ENCODE measurements at places on chromosomes 5 and 9.

- no peak for DNase-seq
Measured at GRCh38 chr5:122164831-122165558, 35.6 kb downstream of the ZNF474 start.

DNA sequence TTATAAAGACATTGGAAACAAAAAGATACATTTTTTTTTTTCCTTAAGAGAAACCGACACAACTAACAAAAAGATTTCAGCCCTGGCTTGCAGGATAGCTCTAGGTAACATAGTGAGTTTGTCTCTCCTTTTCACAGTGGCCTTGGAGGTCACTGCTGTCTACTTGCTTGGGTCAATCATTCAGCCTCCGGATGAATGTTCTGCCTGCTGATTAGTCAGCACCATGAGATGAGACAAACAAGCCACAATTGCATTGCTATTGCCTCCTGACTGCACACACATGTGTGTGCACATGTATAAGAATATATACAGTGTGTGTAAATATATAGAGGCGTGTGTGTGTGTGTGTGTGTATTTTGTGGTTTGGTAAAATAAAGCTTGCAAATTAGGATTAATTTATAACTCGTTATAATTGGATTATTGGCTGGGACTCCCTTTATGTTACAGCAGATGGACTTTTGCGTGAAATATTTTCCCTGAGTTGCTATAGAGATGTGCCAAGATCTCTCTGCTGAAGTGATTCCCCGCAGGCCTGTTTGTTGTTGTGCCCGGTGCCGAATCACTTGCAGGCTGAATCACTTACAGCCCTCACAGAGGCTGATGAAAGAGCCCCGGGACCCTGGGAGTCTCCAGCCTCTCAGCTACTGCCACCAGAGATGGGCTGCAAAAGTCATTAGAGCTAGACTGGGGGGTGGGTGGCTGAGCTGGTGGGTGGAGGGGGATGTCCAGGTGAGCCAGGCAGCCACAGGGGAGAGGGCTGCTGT lies 161.2 kb downstream of the FGF18 start:
- DNase-seq = no peak

- DNase-seq = no peak
Measured at GRCh38 chr5:74072646-74073045, 446.6 kb downstream of the ARHGEF28 start.

DNA sequence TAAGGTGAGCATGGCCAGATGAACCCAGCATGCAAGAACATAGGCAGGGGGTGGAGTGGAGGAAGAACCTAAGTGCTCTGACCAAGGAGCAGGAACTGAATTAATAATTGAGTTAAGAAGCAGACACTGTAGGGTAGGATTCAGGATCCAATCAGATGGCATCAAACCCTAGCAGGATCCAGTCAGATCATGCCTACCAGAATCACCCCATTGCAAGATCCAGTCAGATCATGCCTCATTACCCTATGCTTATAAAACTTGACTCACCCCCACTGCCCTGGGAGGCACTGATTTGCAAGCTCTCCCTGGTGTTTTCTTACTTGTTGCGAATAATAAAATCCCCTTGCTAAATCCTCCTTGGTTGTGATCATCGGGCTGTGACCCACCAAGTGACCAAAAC lies 19.7 kb downstream of the TUSC1 start:
- DNase-seq = no peak

DNA sequence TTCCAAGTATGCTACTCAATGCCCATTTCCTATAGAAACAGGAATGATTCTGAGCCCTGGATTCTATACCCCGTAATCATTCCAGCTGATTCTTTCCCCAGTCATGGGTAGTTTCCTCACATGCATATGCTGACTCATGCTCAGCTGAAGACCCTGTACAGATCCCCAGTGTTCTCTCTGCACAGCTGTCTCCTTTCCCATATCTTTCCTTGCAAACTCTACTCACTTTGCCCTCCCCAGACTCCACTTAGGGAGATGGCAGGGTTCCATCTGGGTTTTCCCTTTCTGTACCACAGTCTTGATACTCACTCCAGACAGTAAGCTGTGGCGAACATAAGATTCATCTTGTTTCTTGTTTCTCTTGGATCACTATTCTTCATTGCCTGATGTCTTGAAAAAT lies 357.6 kb downstream of the RAB3C start:
- no peak for DNase-seq

- DNase-seq = peak; percentile 31
Measured at GRCh38 chr9:93575796-93576257, 557 bp upstream of the PHF2 start.

DNA sequence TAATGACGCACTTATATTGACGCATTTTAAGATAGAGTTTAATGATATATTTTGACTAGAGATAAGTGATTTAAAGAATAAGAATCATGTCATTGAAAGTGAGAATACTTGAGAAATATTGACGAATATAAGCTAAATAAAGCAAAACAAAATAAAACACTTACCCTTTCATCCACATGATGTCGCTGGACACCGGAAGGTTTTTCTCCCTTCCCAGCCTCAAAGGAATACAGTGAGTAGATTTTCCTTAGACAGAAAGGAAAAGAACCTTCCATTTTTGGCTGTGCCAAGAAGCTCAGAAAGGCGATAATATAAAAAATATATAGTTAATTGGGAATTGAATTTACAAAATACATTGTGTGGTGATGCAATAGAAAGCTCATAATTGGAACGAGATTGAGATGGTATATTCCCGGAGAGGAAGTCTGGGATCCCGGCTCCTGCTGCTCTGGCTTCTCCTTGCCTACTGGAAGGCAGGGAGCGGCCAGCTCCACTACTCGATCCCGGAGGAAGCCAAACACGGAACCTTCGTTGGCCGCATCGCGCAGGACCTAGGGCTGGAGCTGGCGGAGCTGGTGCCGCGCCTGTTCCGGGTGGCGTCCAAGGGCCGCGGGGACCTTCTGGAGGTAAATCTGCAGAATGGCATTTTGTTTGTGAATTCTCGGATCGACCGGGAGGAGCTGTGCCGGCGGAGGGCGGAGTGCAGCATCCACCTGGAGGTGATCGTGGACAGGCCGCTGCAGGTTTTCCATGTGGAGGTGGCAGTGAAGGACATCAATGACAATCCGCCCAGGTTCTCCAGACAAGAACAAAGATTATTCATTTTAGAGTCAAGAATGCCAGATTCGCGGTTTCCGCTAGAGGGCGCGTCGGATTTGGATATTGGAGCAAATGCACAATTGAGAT lies at the start of gene PCDHA5:
Gene PCDHA5 (plus strand): TSS at position 239 of the 906 bp plus-strand sequence.
- DNase-seq = no peak

DNA sequence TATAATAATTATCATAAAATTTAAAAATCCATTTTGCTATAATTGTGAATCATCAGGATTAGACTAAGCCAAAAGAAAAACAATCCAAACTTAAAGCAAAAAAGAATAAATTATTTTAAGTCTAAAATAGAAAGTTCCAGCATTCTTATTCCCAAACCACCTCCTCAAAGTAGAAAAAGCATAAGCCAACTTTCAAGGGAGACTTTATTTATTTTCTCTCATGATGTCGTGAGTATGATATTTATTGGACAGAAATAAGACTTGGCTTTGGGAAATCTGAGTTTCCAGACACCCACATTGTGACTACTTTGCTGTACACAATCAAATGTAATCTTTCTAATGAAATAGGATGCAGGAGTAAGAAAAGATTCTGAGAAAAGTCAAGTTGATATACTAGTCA lies 372.1 kb downstream of the MTRR start:
- no peak for DNase-seq

DNA sequence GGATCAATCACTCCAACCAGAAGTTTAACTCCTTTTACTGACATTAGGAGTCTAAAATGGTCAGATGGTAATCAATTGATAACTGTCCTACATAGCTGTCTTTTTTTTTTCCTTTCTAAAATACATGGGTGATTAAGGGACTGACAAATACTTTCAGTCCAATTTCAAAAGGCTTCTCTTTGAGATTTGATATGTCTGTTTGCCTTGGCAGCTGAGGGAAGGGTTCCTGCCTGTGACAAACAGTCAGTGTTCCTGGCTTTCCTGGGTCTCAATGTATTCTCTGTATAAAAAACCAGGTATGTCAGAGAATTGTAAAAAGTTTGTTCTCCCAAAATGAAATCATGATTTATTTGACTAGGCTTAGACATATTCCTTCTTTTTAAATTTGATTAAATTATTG lies 84.5 kb downstream of the MEGF10 start:
- DNase-seq = no peak

DNA sequence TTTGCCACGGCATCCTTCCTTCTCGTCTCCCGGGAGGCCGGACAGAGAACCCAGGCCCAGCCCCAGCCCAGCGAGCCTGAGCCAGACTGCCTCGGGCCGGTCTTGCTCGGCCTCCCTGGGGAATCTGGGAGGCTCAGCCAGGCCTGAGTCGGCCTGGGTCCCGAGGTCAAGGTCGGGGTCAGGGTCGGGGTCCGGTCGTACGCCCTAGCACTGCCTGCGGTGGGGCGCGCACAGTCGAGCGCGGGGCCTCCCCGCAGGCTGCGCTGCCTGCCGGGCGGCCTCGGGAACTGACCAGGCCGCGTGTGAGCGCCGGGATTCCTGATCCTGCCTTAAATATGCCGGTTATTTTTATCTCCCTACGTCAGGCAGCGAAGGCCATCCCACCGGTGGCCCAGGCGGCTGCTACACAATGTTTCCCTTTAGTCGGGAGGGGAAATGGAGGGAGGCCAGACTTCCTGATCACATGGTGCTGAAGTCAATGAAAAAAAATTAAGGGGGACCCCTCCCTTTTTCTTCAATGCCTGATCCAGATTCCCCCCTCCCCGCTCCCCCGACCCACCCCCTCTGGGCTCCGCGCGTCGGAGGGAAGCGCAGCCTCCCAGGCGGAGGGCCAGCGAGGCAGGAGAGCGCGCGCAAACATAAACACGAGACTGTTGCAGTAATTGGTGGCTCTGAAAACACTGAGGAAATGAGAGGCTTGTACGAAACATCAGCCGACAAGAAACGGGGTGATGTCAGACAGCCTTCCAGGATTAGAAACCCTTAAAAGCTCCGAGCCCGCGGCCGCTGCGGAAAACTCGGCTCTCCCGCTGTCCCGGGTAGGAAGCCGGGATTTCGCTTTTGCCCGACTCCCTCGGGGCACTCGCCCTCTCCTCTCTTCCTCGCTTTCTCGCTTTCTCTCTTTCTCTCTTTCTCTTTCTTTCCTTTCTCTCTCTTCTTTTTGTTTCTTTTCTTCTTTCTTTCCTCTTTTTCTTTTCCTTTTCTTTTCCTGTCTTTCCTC lies 148.2 kb upstream of the KLF4 start:
- no peak for DNase-seq

DNA sequence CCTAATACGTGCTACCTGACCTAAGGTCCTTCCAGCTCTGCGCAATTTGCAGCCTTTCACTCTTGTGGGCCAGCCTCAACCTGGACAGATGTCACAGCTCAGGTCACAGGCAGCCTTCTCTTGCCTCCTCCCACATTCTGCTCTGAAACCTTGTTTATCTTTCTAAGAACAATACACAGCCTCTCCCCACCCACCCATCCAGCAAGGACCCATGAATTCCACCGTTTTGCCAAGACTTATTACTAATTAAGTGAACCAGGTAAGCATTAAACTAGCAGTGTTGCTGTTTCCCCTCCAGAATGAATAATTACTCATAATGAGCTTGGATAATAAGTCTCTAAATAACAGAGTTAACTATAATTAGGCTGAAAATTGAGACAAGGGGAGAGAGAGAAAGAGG lies 11.0 kb downstream of the FABP6 start:
- no peak for DNase-seq

- no peak for DNase-seq
Measured at GRCh38 chr5:124963236-124963919, 216.9 kb upstream of the ZNF608 start.

DNA sequence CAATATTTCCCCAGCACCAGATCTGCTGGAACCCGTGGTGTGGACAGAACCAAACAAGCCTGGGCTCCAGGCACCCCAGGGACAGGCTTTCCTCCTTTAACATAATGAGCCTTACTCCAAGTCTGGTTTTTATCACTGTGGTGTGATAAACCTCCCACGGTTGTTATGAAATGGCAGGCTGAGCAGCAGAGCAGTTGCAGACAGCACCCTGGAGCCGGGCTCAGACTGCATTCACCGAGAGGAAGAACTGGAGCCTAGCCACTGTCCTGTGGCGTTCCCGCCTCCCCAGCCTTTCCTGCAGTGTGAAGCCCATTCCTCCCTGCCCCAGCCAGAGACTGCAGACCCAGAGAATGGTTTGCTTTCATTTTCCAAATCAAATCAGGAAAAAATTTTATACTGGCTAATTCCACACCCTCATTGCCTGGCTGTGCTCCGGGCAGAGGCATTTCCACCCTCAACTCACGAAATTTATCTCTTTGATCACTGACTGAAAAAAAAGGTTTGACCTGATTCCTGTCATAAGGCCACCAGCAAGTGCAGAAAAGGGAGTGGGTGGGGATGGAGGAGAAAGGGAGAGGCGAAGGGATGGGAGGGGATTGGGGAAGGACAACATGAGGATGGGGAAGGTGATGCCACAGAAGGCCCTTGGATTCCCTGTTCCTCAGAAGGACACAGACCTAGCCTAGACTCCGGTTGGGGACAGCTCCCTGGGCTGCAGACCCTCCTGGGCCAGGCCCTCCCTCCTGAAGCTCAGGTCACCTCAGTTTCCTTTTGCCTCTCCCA lies 18.9 kb downstream of the IPPK start:
- no peak for DNase-seq

- DNase-seq = no peak
Measured at GRCh38 chr5:39108987-39109386, 34.8 kb upstream of the RICTOR start.

DNA sequence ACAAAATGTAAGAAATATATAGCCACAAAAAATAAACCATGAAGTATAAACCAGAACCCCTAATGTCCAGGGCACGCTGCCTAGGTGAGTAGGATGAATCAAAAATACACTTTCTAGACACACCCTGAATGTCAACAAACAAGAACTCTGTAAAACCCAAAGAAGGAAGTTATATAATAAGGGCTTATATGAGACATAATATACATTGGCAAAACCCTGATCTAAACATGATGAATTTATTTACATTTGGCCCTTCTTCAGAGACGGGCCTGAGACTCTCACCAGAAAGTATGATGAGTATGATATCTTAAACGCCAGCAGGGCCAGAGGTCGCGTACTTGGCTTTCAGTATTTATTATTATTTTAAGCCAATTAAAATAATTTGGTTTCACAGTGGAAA lies 125.1 kb upstream of the FST start:
- DNase-seq = no peak

- no peak for DNase-seq
Measured at GRCh38 chr5:143128412-143129071, 274.9 kb downstream of the NR3C1 start.

GRCh38 chr5:128334010-128334716 lies 203.9 kb downstream of the FBN2 start:
- DNase-seq = no peak

DNA sequence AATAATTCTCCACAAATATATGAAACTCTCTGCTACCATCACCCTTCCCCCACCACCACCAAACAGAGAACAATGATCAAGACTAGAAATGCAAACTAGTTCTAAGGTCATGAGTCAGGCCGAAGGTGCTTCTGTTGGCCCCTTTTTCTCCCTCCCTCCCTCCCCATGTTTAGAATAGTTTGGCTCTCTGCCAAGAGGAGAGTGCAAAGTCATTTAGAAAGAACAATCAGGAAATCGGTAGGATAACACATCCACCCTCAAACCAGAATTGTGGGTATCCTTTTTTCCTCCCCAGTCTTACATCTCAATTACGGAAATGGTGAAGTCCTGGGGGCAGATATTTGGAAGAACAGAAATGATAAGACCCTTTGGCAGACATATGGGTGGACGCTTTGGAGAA lies 170.1 kb downstream of the SLF1 start:
- DNase-seq = no peak

Data from T-helper 22 cell (primary cell).